NCI-H526 (cell line): ENCODE measurements at places on chromosomes 1 and 21.

- no peak for DNase-seq
Observed at GRCh38 chr1:226094451-226094850, 31.9 kb downstream of the H3-3A start.

GRCh38 chr1:51044199-51044598 lies 57.8 kb upstream of the C1orf185 start:
- DNase-seq, result no peak

DNA sequence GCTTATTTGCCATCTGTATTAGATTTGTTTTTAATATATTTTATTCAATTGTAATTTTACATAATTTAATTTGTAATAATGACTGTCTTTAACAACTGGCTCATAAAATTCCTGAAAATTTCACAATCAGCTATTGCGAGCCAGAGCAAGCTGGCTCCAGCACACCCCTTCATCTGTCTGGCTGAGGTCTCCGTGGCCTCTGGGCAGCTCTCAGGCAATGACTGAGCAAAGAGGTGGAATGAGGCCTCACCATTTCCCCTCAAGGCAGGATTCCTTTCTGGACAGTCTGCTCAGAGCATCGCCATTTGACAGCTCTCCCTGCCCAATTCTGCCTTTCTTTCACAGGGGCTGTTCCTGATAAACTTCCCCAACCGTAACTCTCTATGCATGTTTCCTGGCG lies 5.8 kb upstream of the KANK4 start:
- DNase-seq, result no peak

GRCh38 chr1:89206373-89206772 lies 7.6 kb upstream of the GBP4 start:
- no peak for DNase-seq

DNA sequence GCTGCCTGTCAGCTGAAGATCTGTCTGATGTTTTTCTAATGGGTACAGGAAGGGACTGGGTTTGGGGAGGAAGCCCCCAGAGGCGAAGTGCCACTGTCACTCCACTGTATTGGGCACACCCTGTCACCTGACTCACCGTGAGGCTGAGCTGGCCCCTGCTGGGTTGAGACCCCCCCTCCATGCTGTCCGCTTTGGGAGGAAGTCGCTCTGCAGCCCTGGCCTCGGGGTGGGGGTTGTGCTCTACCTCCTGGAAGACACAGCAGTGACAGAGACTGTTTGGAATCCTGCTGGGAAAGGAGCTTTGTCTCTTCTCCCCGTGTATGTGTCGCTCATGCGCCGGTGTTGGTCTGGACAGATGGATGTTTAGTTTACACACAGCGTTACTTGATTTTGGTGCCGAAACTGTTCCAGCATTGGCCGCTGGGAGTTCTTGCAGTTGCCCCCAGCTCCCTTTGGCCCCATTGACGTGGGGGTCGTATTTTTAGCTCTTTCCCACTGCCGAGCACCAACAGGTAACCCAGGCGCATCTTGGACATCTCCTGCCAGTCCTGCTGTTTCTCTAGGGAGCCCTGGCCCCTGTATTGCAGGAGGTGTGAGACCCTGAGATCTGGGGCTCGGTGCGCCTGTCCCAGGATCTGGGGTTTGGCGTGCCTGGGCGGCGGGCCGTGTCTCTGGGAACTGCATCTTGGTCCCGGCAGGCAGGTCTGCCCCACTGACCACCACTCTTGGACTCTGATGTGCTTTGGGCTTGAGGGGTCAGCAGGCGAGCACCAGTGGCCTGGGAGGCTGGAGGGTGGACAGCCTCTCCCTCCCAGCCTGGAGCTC lies 30.3 kb downstream of the SLX9 start:
- DNase-seq, result no peak

- no peak for DNase-seq
Observed at GRCh38 chr1:21655748-21656147, 13.4 kb downstream of the RAP1GAP start.

DNA sequence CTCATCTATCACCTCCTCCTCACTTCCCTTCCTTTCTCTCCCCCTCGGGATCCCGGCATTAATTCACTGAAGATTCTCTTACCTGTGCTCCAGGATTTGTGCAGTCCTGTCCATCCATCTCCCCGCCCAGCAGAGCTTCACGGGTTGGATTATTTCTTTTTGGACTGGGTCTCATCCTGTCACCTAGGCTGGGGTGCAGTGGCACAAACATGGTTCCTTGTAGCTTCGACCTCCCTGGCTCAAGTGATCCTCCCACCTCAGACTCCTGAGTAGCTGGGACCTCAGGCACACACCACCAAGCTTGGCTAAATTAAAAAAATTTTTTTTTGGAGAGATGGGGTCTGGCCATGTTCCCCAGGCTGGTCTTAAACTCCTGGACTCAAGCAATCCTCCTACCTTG lies 12.3 kb upstream of the CSF3R start:
- DNase-seq, result no peak

DNA sequence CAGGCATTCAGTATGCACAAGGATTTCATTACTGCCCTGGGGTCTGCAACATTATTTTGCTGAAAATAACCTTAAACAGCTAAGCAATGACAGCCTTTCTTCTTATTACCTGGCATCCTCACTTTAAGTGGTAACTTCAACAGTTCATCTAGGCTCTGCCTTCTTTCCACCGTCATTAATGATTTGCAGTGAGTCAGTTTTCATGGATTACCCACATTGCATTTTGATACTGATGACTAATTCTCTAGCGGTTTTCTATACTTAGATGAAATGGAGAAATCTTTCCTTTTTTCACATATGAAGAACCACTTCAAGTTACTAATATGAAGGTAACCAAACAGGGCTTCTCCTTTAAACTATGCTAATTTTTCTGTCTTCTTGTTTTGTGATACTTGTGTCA lies 226.9 kb upstream of the TMPRSS15 start:
- DNase-seq, result no peak

DNA sequence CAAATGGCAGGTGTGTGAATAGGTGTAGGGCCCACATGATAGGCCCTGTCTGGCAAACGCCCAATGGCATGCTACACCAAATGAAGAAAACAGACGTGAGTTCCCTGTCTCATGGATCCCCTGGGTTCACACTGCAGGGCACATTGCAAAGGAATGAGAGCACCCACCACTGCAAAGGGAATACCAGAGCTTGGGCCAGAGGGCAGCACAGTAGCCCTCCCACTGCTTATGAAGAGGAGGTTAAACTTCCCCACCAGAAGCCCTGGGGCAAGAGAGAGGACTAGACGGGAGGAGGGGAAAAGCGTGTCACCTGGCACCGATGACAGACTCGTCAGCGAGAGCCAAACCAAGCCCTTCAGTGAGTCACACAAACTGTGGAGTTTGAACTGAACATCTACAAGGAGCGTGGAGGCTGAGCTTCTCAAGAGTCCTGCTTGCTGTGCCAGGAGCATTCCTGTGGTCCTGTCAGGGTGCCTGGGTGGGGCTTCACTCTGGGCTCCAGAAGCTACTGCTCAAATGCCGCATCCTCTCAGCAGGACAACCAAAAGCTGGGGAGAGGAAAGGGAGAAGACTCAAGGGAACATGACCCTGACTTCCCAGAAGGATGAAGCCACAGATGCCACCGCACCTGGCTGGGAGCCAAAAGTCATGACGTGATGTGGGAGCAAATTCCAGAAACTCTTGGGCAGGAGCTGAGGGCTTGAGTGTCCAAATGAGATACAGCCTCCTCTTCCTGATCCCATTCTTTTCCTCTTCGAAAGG lies 61.1 kb downstream of the TOMM20 start:
- no peak for DNase-seq

GRCh38 chr1:75165264-75165663 lies 31.1 kb downstream of the LHX8 start:
- DNase-seq, result no peak
